Caudate nucleus (tissue), 63 donors: ENCODE measurements at places on chromosomes 12 and 14.
A peak's percentile ranks its signal among the peaks of the same experiment; 100 is the strongest.

- DNase-seq, result no peak
Measured at GRCh38 chr12:75936515-75937440, 94.8 kb downstream of the PHLDA1 start.

- DNase-seq, result no peak
Measured at GRCh38 chr12:45259675-45260074, 43.8 kb downstream of the ANO6 start.

GRCh38 chr14:20934148-20934762, 21.0 kb upstream of the RNASE2 start:
- DNase-seq, result no peak

GRCh38 chr12:125453751-125454150, 388.5 kb downstream of the AACS start:
- DNase-seq, result peak; percentile 70

DNA sequence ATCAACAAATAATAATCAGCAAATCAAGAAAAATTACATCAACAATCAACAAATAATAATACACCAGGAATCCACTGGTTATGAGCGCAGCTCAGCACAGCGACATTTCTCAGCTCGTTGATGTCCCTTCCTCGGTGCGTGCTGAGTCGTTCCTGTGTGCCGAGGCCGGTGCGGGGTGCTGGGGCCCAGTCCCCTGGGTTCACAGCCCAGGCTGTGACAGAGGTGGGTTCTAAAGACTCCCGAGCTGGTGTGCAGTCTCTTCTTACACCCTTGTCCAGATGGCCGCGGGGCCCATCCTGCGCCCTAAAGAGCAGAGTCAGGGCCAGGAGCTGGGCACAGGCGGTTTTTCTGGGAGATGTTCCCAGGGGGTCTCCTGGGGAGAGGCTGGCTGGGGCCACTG, 26.9 kb upstream of the TRAF3 start:
- no peak for DNase-seq

- DNase-seq, result no peak
Measured at GRCh38 chr12:56836317-56836716, 73.2 kb downstream of the HSD17B6 start.

DNA sequence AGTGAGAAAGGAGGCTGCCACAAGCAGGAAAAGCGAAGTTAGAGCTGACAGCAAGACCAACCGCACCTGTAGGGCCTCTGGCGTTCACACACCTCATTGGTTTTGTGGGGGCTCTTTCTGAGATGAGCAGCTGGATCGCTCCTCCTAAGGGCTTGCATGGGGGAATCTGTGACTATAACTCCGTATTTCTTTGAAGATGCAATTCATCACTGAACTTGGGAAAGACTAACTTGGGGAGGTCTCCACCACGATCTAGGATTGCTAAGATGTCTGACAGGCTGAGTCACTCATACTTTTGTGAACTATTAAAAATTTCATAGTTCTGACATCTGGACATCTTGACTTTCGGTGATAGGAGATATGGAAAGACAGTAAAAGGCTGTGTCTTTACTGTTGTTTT, 173.6 kb downstream of the ETV6 start:
- DNase-seq, result no peak

DNA sequence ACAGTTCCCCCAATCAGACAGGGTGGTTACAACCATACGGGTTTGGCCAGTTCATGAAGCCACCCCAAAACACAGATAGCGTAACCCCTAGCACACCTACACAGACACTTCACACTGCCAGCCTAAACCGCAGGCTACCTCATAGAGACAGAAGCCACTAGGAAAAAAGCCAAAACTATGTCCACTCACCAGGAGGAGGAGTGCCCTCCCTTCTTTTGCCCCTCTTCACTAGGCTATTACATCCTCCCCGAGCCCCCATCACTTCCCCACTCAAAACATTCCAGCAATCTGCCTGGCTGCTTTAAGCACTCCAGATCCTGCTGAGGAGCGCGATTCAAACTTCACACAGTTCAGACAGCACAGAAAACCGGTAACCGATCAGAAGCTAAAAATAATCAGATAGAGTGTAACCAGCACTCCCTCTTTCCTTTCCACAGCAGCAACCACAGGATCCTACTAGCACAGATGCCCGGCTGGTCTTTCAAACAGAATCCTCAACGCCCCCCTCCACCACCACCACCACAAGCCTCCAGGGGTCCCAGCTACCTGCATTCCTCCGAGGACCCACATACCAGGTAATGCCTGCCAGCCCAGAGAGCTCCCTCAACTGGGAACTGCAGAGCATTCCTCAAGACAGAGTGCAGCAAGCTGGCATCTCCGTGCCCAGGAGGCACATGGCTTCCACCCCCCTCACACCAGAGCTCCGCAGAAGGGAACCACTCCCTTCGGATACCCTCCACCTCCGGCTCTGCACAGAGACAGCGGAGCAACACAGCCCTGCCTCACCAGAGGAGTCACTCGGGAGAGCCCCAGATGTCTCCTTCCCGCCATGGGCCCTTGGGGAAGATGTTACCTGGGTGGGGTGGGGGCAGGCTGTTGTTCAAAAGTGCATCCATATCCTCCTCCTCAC, 1.5 kb downstream of the CHD4 start:
- DNase-seq, result peak; percentile 59

GRCh38 chr12:28795311-28795710, 353.8 kb upstream of the FAR2 start:
- DNase-seq, result no peak

DNA sequence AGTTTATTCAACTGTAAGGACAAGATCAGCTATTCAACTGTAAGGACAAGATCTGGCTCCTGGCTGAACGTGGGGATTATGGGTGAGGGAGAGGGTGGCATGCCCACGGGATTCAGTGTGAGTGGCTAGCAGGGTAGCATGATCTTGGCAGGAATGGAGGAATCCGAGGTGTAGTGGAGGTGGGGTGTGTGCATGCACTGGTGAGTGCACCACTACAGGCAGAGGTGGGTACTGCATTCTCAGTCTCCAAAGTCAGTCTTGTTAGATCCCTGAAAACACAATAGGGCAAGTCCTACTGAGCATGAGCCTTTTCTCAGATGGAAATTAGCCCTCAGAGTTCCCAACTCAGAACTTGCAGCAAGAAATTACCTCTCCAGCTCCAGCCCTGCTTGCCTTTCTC, 32.2 kb upstream of the DCD start:
- no peak for DNase-seq

DNA sequence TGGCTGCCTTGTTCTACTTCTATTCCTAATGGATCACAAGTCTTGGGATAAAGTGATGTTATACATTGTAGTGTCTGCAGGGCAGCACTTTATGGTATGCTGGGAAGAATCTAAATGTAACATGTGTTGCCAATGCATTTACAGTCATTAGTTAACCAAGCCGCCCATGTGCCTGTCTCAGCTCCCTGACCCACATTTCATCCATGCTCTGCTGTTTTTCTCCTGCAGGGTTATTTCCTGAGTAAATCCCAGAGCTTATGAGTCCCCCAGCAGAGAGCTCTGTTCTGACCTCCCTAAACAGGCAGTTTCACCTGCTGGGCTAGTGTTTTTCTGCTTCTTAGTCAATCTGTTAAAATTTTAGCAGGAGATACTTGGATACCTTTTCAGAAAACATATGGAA, 4.4 kb upstream of the TMTC2 start:
- no peak for DNase-seq

DNA sequence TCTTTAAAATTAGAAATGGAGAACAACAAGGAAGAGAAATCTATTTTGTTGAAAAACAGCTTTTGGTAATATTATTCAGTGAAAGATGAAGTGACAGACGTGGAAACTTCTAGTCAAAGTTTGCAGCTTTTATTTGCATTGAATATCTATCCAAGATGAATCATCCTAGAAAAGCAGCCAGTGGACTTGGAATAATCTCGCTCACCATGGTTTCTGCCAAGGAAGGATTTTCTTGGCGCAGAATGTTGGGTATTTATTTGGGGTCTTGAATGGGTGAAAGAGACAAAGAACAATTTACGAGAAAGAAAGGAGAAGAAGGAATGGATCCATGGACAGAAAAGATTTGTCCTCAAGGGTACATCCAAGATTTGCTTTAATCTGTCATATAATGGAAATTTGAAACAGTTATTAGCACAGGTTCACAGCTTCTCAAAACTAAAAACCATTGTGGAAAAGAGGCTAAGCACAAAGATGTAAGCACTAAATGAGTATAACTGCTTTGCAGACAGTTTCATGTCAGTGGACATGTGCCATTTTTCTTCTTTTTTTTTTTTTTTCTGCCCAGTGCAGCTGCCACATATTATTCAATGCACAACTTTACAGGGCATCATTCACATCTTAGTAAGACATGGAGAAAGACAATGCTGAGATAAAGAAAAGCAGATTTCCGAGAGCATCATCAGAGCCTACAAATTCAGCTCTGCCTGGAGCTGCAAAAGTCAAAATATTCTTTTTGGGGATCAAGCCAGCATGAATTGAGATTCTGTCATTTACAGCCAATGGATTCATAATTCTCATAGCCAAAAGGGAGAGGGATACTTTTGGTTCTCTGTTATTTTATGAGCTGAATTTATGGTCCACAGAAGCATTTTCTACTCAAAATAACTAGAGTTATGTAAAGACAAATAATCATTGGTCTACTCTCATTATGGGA, 333.7 kb downstream of the DAD1 start:
- no peak for DNase-seq

- DNase-seq, result no peak
Measured at GRCh38 chr14:71245659-71246361, 338.6 kb downstream of the PCNX1 start.

GRCh38 chr14:77580964-77581505, 35.4 kb downstream of the SPTLC2 start:
- no peak for DNase-seq

- no peak for DNase-seq
Measured at GRCh38 chr12:48988030-48988649, 10.0 kb downstream of the WNT1 start.

GRCh38 chr14:89900802-89901201, 53.7 kb downstream of the EFCAB11 start:
- no peak for DNase-seq

- peak; percentile 81 for DNase-seq
Measured at GRCh38 chr12:53452159-53453077, 516 bp downstream of the PCBP2 start.

DNA sequence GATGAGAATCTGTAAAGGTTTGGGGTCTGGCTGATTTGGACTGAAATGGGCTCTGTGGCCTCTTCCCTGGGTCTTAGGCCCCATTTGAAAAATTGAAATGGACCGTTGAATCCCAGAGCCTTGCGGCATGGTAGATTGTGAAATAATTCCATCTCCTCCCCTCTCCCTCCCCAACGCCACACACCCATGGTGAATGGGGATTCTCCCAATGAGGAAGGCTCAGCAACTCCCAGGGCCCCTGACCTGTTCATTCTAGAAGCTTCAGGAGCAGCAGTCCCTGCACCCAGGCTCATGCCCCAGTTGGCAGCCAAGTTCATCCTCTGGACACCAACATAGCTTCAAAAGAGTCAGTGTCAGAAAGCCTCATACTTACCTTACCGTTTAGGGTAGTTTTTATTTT, 217.4 kb downstream of the ZFP36L1 start:
- DNase-seq, result no peak

GRCh38 chr12:10673659-10674384, at the start of gene STYK1:
Gene STYK1 (minus strand): TSS chr12:10674052. CDS start chr12:10634618, 39,434 bp downstream.
- DNase-seq, result peak; percentile 4

GRCh38 chr12:119990382-119990874, 1.4 kb downstream of the BICDL1 start:
- DNase-seq, result no peak

DNA sequence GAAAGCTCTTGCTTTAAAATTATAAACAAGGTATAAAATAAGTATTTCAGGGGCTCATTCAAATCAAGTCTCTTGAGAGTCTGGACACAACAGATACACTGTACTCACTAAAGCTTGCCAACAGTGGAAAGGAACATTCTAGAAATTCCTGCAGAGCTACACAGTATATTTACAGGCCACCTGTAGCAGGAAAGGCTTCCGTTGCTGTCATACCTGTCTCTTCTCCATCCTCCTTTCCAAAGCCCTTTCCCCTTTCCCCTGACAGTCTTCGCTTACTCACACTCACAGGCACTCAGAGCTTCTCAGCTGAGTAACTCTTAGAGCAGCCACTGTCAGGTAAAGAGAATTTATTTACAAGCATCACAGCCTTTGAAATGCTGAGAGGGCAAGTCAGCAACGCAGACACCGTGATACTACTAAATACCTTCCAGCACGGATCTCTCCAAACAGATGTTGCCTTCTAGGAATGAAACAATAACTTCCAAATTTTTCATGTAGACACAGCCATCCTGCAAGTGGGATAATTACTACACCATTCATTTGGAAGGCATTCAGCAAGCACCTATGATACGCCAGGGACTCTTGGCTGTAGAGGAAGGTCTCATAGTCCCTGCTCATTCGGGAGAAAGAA, 167.9 kb downstream of the FOXN3 start:
- DNase-seq, result no peak

DNA sequence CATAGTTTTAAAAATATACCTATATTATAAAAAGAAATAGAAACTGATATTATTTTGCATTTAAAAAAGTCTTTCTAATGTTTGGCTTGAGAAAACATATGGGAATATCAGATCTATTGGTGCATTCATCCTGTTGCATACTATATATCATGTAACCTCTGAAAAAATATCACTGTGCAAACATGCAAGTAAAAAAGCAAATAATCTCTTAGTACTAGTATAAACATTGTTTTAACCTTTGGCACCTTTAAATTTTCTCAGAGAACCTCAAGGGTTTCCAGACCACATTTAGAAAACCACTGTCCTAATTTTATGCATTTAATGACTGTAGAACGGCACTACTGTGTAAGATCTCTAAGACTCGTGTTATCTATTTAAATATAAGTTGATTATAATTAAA, 416.8 kb downstream of the LRFN5 start:
- no peak for DNase-seq

- DNase-seq, result no peak
Measured at GRCh38 chr12:91250273-91250665, 67.7 kb upstream of the DCN start.

- DNase-seq, result no peak
Measured at GRCh38 chr14:27278341-27278740, 680.5 kb upstream of the NOVA1 start.

DNA sequence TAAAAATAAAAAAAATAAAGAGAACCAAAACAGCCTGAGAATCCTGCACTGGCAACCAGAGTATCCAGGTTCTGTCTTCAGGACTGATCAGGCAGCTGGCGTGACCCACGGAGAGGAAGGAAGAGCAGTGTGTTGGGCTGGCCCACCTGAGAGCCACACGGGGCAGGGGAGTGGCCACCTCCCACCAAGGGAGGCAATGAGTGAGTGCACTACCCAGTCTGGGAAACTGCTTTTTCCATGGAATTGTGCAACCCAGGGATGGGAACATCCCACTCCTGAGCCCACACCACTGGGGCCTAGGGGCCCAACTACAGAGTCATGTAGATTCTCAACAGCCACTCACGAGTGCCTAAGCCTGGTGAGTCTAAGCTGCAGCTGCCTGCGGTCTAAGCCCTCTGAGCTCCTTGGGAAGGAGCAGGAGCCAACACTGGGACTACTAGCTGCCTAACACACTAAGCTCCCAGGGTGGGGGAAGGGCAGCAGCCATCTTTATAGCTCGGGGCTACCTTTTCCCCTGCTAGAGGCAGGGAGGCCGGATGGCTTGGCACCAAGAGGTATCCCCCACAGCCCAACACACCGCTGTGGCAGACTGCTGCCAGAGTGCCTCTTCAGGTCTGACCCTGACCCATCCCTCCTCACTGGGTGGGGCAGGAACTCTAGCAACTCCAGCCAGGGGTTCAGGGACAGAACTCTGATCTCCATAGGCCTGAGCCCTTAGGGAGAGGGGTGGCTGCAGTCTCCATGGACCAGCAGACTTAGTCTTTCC, 610.9 kb downstream of the RERGL start:
- DNase-seq, result no peak
